ENCODE measurements at places on chromosomes 11 and 22. TPM values are rescaled to one million over a fixed set of nuclear protein-coding genes. Genes with fewer than 3 reads are reported as not detected.

DNA sequence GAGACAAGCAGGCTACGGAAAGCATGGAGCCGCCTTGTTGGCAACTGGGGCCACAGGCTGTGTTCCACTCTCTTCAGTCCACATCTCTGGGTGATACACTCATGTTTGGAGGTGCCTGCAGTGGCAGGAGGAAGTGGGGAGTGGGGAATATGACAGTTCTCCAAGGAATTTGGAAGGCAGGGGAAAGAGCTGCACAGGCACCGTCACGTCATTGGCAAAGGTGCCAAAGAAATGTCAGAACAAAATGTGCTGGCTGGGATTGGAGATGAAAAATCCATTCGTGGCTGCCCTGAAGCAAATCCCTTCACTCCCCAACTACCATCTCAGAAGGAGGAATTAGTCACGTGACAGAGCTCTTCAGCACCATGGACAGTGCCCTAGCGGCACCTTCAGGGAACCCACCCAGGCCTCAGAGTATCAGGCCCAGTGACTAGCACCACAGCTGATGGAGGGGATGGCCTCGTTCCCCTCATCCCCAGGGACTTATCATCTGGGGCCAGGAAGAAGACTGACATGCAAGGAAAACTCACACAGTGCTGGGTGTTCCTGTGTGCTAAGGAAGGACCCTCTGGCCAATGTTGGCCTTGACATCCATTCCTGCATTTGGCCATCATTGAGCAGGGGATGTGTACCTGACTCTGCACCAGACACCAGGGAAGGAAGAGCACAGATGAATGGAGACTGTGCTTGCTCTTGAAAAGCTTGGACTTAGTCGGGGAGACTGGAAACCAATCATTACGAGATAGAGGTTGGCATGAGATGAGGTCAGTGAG is 48.5 kb upstream of the PRDM11 start:
- peak; percentile 69 for ATAC-seq

- no peak for ATAC-seq
Observed at GRCh38 chr11:126293726-126294125, 10.1 kb upstream of the DCPS start.

Gene C22orf31
- total RNA-seq = not detected

Gene SCGB1D2
- 0.56 TPM for total RNA-seq

Gene C22orf42
- total RNA-seq = not detected

All from esophagus mucosa (tissue), 1 donor.